A549 treated with DMSO at 1 μM for 4 hours (cell line): ENCODE measurements at places on chromosomes 1 and 21. TPM values are rescaled to one million over a fixed set of nuclear protein-coding genes. Genes with fewer than 3 reads are reported as not detected.

The NSL1 gene
- 27.2 to 34.7 TPM (median 33.9 TPM) in 5 replicates for total RNA-seq

The MAP3K6 gene
- 5.9 to 11.0 TPM (median 9.1 TPM) in 5 replicates for total RNA-seq

The BNIPL gene
- total RNA-seq = 0.08 to 0.18 TPM (median 0.11 TPM) in 4 of 5 replicates, not detected in the other

The CFAP45 gene
- total RNA-seq = 0.50 to 1.5 TPM (median 0.70 TPM) in 5 replicates

The DIRAS3 gene
- total RNA-seq = 1.1 to 1.5 TPM (median 1.2 TPM) in 5 replicates

The CHI3L2 gene
- 0.20 to 0.40 TPM (median 0.31 TPM) in 5 replicates for total RNA-seq

The SAMD11 gene
- 17.3 to 36.9 TPM (median 28.0 TPM) in 5 replicates for total RNA-seq

The CYP2J2 gene
- 0.08 to 0.10 TPM (median 0.09 TPM) in 3 of 5 replicates, not detected in the others for total RNA-seq

The CNR2 gene
- not detected in 5 replicates for total RNA-seq

The OR2L3 gene
- not detected in 5 replicates for total RNA-seq

The MATN1 gene
- total RNA-seq = 0.10 to 0.12 TPM (median 0.11 TPM) in 4 of 5 replicates, not detected in the other

The GNAT2 gene
- 0.13 to 0.20 TPM (median 0.18 TPM) in 3 of 5 replicates, not detected in the others for total RNA-seq

The HSPB7 gene
- total RNA-seq = 0.05 TPM in 1 of 5 replicates, not detected in the others

The BTG3 gene
- total RNA-seq = 25.6 to 33.1 TPM (median 31.4 TPM) in 5 replicates

The UBE2G2 gene
- 32.0 to 38.3 TPM (median 35.3 TPM) in 5 replicates for total RNA-seq

The CROCC gene
- total RNA-seq = 5.9 to 10.2 TPM (median 7.5 TPM) in 5 replicates

The MX1 gene
- 1.3 to 2.9 TPM (median 1.6 TPM) in 5 replicates for total RNA-seq

The VPS72 gene
- 44.2 to 71.7 TPM (median 45.2 TPM) in 5 replicates for total RNA-seq

The NES gene
- total RNA-seq = 1.4 to 1.8 TPM (median 1.6 TPM) in 5 replicates

The IFNLR1 gene
- 1.0 to 1.5 TPM (median 1.4 TPM) in 5 replicates for total RNA-seq
